Astrocyte (in vitro differentiated cells and primary cell): ENCODE measurements at places on chromosomes 1 and 21. TPM values are rescaled to one million over a fixed set of nuclear protein-coding genes. Genes with fewer than 3 reads are reported as not detected.
A peak's percentile ranks its signal among the peaks of the same experiment; 100 is the strongest.

Gene ADORA1
- 2.2 and 5.7 TPM in 2 replicates for total RNA-seq

DNA sequence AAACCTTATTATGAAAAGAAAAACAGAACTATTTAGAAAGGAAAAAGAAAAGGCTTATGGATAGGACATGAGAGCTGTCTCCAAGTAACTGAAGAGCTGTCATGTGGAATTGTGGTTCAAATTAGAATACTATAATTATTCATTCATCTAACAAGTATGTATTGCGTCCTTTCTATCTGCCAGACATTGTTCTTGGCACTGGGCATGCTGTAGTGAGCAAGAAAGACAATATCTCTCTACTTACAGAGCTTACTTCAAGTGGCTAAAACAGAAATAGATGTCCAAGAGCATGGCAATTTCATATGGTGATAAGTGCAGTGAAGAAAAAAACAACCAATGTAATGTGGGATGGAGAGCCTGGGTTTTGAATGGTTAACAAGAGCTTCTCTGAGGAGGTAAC lies 413.0 kb downstream of the DPYD start:
- DNase-seq: peak; percentile 31

DNA sequence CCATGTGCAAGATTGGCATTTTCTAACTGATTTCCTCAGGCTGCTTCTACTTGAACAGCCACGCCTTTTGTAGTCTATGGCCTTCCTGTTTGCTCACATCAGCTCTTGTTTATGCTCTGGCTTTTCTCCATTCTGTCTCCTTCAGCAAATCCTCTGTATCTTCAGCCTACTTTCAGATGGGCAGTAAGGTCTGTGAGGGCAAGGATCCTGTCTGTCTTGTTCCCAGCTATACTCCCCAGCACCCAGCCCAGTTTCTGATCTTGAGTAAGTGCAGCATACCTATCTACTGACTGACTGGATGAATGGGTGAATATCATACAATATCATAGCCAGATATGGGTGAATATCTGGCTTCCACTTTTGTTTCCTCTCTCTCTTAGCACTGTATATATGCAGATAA lies 438.1 kb downstream of the LMO4 start:
- DNase-seq: no peak

DNA sequence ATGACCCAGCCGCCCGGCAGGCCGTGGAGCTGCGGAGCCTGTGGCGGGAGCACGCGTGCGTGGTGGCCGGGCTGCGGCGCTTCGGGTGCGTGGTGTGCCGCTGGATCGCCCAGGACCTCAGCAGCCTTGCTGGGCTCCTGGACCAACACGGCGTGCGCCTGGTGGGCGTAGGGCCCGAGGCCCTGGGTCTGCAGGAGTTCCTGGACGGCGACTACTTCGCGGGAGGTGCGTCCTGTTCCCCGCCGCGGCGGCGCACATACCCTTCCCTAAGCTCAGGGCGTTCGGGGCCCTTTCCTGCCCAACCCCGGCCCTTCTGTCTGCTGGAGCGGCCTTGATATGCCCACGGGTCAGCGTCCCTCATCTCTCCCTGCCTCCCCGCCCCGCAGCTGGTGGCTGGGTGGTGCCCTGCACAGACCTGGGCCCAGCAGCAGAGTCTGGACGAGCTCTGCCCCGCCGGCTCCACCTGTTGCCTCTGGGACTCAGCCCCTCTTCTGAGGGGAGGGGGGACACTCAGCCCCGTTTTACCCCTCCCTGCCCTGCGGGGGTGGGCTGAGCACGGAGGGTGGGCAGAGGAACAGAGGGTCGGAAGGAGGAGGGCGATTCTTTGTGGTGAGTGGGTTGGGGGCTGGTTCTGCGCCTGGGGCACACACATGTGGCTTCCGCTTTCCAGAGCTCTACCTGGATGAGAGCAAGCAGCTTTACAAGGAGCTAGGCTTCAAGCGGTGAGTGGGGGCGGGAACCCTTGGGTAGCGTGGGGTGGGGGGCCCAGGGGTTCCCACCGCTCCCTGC lies 688 bp downstream of the PRXL2B start:
- DNase-seq: peak; percentile 12

Gene ZNF691
- total RNA-seq: 5.8 and 6.3 TPM in 2 replicates

Gene AK5
- 1.7 and 4.4 TPM in 2 replicates for total RNA-seq

DNA sequence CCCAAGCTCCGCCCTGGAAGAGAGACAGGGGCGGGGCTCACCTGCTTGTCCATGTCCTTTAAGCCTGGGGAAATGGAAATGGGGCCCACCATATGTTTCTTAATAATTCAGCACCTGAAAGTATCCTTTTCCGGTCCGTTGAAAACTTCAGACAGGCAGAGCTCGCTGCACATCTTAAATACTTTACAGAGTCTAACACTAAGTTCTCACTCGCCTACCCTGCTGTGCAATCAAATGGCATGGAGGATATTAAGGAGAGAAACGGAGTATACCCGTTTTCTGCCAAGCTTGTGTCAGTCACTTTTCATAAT lies 467 bp upstream of the CC2D1B start:
- no peak for DNase-seq

DNA sequence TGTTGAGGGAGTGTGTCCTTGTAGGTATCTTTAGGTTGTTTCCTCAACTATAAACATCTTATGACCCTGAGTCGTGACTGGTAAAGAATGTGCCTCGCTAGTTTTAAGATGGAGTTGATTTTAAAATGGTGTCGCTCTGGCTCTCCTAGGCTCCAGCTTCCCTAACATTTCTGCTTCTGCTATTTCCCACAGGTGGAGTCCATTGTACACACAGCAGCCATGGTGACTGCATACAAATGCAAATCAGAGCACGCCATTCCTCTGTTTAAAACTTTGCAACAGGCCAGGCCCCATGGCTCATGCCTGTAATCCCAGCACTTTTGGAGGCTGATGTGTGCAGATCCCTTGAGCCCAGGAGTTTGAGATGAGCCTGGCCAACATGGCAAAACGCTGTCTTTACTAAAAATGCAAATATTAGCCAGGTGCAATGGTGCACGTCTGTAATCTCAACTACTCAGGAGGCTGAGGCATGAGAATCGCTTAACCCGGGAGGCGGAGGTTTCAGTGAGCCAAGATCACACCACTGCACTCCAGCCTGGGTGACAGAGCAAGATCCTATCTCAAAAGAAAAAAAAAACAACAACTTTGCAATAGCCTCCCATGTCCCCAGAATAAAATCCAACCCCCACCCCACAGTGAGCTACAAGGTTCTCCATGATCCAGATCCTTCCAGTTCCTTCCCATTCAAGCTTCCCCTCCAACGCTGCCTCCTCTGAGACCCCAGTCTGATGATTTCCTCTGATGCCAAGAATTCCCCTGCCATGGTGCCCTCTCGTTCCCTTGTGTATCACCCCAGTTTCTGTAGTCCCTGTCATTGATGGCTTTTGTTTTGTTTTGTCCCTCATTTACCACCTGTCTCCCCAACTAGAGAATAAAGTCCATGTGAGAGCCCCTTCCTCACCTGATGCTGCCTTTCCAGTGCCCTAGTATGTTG lies 36.9 kb upstream of the KLHDC7A start:
- no peak for DNase-seq

DNA sequence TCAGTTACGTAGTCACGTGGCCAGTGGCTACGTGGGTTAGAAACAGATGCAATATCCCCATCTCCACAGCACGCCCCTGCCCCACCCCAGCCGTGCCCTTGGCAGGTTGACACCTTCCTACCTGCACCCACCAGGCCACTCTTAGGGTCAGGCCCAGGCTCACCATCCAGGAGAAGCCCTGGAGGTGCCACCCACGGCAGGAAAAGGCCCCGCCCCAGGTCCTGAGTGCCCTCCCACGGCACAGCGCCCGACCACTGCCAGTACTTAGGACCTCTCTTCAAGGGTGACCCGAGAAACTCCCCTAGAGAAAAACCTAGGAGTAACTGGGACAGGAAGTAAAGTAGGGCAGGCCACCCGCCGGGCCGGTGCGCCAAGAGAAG lies 1.5 kb downstream of the C1orf35 start:
- DNase-seq: no peak
